ENCODE measurements at places on chromosomes 5 and 9.
A peak's percentile ranks its signal among the peaks of the same experiment; 100 is the strongest.

GRCh38 chr9:105297442-105298075 is 53.1 kb downstream of the SLC44A1 start:
- DNase-seq: no peak

- DNase-seq: no peak
These were observed 135.9 kb upstream of the LIFR start for GRCh38 chr5:38692346-38692745.

GRCh38 chr9:19294219-19294618 is 63.7 kb downstream of the DENND4C start:
- no peak for DNase-seq

DNA sequence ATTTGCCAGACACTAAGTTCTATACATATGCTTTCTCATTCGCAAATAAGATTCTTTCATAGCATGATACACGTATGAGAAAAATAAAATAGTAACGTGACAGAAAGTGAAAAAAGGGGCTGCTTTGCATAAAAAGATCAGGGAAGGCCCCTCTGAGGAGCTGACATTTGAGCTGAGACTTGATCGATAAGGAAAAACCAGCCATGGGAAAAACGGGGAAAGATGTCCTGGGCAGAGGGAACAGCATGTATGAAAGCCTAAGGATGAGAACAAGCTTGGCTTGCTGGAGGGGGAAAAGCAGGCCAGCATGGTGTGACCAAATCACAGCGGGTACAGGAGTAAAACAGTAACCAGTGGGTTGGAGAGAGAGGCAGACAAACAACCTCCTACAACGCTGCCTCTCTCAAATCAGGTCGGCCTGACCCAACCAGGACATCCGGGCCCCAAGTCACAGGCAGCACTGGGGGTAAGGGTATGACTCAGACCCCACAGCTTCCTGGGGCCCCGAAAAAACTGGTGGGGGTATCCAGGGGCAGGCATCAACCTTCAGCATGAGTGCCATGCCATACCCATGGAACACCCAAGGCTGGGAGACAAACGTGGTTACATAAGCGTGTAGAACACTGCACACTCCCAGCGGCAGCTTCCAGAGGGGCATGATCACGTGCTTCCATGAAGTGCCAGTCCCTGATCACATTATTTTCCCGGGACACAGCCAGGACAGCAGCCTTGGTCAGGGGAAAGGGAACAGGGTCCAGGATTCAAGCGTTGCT is 2.2 kb downstream of the TNIP1 start:
- no peak for DNase-seq

GRCh38 chr5:17748941-17749340 is 114.7 kb downstream of the TAF11L14 start:
- DNase-seq: no peak

DNA sequence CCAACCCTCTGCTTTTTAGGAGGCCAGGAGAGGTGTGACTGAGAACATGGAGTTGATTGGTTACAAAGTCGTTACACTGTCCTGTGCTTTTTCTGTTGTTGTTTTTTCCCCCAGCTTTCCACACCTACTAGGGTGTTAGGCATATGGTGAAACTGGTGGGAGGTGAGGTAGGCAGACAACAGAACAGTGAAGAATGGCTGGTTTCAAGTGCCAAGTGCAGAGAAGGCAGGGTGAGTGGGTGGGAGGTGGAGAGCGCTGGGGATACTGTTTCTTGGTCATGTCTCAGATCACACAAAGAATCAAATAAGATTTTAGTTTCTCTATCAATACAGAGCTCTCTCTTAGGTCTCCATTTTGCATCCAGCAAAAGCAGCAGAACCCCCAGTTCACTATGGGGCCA is 2.2 kb upstream of the SPTAN1 start:
- no peak for DNase-seq

GRCh38 chr9:125409637-125410521 is 148.3 kb downstream of the GAPVD1 start:
- DNase-seq: peak; percentile 49

GRCh38 chr9:78044189-78044588 is 12.6 kb upstream of the GNAQ start:
- no peak for DNase-seq

DNA sequence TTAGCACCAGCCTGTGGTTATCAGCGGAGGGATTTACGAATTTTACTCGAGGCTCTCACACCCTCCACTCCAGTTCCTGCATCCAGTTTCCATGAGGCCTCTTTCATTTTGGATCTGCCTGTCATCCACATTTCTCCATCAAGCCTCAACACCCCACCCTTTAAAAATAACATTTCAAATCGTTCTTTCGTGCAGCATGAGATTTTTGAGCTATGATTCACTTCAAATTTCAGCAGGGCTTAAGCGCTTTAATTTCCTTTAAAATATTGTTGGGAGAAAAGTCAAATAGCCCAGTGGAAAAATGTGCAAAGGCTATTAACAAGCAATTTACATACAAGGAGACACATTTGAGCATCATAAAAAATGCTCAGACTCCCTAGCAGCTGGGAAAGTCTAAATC is 103.2 kb downstream of the MSX2 start:
- no peak for DNase-seq

- DNase-seq: no peak
These were observed 432.3 kb upstream of the DAB2 start for GRCh38 chr5:39857041-39857440.

GRCh38 chr5:140399979-140400729 is 1.5 kb upstream of the ANKHD1 start:
- peak; percentile 16 for DNase-seq

- DNase-seq: no peak
These were observed 297.9 kb upstream of the PTGER4 start for GRCh38 chr5:40381676-40382363.

DNA sequence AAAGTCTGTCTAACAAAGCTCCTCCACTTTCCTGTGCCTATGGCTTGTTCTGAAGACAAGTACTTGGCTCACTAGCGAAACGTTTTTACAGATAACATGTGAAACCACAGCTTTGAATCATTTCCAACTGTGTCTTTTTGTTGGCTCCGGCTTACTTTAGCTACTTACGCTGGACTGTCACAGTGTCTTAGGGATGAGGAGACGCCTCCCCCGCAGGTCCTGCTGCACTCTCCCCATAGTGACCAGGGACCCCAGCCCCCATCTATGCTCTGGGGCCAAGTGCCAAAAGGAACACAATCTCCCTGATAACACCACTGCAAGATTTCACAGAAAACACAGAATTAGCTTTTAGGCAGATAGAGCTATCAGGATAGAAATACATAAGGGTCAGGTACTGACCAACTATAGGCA is 219.1 kb downstream of the ADAMTS6 start:
- DNase-seq: no peak

DNA sequence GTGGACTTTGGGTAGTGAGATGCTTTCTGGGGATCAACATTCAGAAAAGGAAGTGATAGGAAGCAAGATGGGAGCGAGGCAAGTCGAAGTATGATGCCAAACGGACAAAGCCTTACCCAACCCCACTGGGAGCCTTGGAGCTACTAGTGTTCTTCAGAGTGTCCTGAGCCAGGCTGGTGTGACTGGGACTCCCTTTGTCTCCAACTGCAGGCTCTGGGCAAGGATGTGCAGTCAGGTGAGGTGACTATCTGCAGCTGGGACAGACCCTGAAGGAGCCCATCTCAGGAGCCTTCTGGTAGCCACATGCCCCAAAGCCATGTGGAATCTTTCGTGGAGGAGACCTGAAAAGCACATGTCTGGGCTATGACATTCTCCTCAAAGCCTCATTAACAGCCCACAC is 360.6 kb downstream of the MTRR start:
- DNase-seq: no peak

Measured in left colon (tissue), 2 donors.